ENCODE measurements at places on chromosomes 3 and 15. TPM values are rescaled to one million over a fixed set of nuclear protein-coding genes. Genes with fewer than 3 reads are reported as not detected.

Gene HTR3E
- polyA plus RNA-seq: not detected

Gene CPLX3
- polyA plus RNA-seq: not detected

Gene C2CD4A
- polyA plus RNA-seq: not detected

Gene MLF1
- 58.9 TPM for polyA plus RNA-seq

DNA sequence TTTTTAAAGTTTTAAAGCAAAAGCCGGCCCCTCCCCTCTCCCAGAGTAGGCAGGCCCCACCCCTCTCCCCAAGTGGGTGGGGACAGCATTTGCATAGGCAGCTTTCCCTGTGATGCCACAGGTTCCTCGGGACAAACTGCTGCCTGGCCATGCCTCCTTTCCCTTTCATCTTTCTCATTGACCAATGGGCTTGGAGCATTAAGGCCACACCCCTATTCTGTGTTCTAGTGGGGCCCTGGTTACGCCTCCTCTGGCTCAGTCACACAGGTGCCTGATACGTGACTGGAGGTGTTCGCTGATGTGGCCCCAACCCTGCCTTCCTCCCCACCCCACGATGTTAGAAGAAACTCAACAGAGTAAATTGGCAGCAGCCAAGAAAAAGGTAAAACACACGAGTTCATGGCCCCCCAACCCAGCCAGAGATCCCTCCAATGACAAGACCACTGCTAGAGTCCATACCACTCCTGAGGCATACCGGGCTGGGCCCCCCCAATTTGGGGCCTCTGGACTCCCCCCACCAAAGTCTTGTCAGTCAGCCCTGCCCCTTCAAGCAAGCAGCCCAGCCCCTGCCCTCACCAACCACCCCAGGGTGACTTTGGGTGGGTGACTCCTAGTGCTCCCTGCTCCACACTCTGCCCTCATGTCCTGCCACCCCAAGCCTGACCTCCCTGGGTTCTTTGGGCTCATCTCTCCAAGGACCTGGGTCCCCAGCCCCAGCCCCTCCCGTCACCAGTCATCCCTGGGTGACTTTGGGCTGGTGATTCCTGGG is 62.8 kb upstream of the CSPG4 start:
- no peak for DNase-seq

DNA sequence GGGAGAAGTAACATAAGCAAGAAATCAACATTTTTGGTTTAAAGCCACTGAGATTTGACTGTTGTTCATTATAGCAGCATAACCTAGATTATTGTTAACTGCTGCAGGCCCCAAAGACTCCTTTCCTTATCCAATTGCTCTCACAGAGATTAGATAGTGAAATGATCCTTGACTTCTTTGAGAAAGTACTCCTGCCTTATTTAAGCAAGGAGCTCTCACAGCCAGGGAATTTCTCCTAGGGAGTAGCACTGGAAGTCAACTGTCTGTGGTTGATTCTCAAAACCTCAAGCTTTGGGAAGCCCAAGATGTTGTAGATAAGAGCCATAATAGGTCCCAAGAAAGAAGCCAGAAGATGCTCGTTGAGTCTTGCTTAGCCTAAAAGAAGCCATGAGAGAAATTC is 151.8 kb upstream of the TSC22D2 start:
- DNase-seq: no peak

- no peak for DNase-seq
Observed at GRCh38 chr3:45236964-45237363, 10.9 kb upstream of the TMEM158 start.

DNA sequence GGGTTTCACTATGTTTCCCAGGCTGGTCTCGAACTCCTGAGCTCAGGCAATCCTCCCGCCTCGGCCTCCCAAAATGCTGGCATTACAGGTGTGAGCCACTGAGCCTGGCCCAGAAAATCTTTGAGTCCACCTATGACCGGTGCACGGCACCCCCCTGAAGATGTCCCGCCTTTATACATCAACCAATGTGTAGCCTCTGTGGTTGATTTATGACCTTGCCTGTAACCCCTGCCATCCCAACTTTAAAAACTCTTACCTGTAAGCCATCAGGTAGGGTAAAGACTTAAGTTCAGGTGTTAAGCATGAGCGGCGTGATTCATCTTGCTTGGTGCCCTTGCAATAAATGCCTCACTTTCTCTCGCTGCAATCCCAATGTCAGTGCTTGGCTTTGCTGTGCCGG is 14.5 kb upstream of the CTSH start:
- DNase-seq: no peak

- DNase-seq: no peak
Observed at GRCh38 chr3:16174026-16174355, 489 bp upstream of the GALNT15 start.

DNA sequence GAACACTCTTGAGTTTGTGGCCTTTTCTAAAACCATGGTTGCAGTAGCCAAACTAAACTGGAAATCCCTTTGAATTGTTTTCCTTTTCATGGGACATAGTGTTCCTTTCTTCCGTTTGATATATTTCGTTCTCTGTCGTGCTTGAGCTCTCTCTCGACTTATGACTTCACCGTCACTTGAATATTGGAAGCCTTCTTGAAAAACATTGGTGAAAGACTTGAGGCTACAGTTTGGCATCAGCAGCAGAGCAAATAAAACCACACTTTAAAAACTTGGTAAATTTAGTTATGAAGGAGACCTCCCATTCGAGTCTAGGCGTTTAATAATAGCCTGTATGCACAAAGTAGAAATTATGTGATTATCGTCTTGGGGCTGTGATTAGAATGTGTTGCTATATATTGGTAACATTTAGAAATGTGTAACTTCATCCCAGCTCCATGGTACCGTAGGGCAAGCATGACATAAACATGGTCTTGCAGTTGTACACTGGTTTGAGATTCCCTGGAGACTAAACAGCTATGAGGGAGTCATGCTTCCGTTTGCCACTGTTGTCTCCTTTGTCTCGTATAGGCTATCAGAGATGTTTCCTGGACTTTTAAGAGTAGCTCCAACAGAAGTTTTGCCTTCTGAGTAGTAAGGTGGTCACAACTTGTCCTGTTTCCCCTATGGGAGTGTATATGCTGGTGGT is 122.3 kb downstream of the PTPRG start:
- DNase-seq: no peak

DNA sequence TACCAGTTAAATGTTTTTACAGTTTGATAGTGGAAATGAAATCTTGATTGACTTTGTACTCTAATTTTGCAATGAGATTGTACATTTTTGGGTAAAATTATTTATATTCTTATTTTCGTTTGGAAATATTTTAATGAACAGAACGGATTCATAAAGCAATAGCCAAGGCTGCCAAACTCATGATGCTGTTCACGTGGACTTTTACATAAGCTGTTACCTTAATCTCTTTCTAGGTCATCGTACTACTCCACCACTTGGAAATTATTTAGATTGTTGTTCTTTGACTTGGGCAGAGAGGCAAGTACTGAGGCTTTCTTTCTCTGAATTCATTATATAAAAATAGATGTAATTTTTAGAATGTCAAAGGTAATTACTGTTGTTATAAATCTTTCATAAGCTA is 16.2 kb downstream of the SYNPR start:
- DNase-seq: no peak

GRCh38 chr3:94374439-94375161 is 311.7 kb downstream of the NSUN3 start:
- no peak for DNase-seq

GRCh38 chr15:23422946-23423708 is 23.9 kb downstream of the GOLGA6L2 start:
- DNase-seq: no peak

- no peak for DNase-seq
Observed at GRCh38 chr15:48681353-48681752, 35.8 kb upstream of the FBN1 start.

DNA sequence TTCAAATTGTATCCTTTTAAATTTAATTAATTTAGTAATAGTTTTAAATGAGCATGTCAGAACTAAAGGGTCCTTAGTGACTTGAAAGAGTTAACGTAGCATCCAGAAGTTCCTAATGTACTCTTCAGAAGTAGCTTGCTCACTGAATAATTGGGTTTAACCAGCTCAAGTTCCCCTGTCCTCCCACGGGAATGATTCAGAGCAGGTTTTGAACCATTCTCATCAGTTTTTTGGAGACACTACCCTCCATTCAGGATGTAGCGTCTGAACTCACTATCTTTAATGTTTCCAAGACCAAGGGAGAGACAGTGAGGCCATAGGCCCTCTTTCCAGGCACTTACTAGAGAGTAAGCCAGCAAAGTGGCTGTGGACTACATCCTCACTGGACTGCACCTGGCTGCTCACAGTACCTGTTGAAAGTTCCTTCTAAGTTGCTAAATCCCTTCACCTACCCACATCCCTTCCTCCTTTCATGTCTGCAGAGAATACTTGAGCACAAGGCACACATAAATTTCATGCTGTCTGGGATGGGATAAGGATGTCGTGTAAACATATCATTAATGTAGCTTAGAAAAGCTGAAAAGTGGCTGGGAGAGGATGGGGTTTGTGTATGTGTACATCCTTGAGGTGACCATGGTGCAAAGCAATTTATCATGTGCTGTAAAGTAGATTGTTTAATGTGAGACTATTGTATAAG is 146.3 kb downstream of the PLCL2 start:
- DNase-seq: no peak

- DNase-seq: no peak
Observed at GRCh38 chr3:197746801-197747237, 2.9 kb upstream of the FYTTD1 start.

GRCh38 chr3:194142156-194142910 is 6.4 kb downstream of the HES1 start:
- DNase-seq: peak; percentile 45

GRCh38 chr15:76056931-76057330 is 2.9 kb upstream of the TMEM266 start:
- DNase-seq: no peak

- DNase-seq: no peak
Observed at GRCh38 chr3:7574435-7574834, 713.5 kb downstream of the GRM7 start.

DNA sequence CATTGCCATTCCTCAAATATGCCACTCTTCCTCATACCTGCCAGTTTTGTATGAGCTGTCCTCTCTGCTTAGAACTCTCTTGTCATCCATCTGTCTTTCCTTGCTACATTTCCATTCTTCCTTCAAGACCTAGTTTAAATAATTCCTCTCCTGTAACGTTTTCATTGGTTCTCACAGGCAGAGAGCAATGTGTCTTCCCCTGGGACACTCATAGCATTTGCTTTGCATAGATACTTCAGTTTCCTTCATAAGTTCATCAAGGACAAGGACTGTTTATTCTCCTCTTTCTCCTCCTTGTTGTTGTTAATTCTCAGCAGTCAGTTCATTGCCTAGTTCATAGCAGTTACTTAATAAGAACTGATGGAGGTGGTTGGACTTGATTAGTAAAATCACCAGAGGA is 10.5 kb downstream of the NR2C2 start:
- no peak for DNase-seq

All from right lung (tissue), 10 donors.